ENCODE measurements at places on chromosomes 6 and 20.

DNA sequence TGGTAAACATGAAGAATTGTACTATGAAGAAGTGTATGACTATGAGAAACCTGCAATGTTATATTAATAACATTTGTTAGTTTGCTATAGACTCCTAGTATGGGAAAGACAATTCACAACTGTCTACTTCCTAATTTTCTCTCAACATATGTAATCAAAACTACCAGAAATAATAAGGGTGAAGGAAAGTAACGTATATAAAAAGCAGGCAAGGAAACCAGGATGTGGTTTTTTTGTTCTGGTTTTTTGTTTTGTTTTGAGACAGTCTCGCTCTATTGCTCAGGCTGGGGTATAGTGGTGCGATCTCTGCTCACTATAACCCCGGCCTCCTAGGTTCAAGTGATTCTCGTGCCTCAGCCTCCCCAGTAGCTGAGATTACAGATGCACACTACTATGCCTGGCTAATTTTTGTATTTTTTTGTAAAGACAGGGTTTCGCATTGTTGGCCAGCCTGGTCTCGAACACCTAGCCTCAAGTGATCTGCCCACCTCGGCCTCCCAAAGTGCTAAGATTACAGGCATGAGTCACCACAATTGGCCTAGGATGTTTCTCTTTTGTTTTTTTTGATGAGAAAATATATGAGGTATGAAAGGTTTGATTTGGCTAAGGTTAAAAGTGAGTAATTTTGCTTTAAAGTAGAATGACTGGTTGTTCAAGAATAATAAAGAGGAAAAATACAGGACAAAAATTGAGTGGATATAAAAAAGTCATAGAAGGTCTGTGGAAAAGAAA, 83.1 kb downstream of the PTCHD4 start:
- DNase-seq = no peak

DNA sequence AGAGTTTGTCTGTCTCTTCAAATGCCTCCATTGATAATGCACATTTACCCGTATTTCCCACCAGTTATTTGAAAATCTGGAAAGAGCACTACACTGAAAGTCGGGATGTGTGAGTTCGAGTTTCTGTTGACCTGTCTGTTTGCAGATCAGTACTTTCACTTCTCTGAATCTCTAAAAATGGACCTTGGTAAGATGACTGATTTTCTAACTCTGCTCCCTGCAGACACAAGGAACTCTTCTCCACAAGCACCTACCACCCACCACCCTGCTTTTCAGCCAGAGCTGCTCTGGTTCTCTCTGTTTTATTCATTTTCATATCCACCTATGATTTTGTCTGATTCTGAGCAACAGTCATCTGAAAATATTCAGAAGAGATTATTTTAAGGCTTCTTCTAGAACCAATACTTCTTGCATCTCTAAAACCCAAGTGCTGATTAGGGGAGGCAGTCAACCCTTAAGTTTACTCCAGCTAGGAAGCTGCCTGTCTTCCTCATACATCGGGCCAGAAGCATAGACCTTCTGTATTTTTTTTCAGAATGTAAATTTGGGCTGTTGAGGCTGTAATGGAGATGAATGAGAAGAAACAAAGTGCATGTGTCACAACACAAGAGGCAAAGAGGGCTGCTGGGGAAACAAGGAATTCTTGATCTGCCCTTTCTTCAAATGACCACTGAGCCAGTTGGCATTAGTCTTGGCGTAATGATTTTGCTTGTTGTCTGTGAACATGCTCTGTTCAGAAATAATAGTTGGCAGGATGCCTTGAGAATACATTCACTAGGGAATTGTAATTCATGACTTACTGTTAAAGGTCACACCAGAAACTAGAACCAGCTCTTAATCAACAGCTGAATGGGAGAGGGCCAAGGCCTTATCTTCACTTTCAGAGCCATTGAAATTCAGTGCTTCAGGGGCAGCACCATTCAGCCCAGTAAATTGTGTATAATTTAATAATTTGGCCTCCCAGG, 85.4 kb upstream of the MYLIP start:
- no peak for DNase-seq

- no peak for DNase-seq
Measured at GRCh38 chr6:73888050-73888449, 192.0 kb downstream of the CD109 start.

GRCh38 chr6:56528412-56528841, 114.3 kb downstream of the DST start:
- DNase-seq = peak; percentile 96

- no peak for DNase-seq
Measured at GRCh38 chr6:87282743-87283142, 39.6 kb upstream of the SMIM8 start.

DNA sequence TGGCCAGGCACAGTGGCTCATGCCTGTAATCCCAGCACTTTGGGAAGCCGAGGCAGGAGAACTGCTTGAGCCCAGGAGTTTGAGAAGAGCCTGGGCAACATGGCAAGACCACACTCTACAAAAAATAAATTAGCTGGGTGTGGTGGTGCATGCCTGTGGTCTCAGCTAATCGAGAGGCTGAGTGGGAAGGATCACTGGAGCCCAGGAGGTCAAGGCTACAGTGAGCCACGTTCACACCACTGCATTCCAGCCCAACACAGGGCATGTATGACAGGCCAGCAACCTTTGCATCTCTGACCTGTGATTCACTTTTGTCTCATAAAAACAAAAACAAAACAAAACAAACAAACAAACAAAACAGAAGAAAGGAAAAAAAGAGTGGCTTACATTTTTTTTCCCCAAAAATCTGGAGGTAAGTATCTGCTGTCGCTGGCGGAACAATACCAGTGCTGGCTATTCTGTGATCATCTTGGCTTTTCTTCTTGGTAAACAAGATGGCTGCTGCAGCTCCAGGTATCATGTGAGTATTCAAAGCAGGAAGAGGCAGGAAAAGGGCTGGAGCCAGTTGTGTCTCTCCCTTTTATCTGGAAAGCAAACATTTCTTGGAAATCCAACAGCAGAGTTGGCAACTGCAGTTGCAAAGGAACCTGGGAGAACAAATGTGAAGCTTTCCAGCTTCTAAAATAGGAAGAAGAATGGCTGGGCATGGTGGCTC, 40.4 kb upstream of the ZMYND8 start:
- DNase-seq = no peak

- DNase-seq = peak; percentile 99
Measured at GRCh38 chr6:146913842-146914488, 290.3 kb upstream of the STXBP5 start.

- no peak for DNase-seq
Measured at GRCh38 chr20:22496817-22497216, 87.6 kb downstream of the FOXA2 start.

DNA sequence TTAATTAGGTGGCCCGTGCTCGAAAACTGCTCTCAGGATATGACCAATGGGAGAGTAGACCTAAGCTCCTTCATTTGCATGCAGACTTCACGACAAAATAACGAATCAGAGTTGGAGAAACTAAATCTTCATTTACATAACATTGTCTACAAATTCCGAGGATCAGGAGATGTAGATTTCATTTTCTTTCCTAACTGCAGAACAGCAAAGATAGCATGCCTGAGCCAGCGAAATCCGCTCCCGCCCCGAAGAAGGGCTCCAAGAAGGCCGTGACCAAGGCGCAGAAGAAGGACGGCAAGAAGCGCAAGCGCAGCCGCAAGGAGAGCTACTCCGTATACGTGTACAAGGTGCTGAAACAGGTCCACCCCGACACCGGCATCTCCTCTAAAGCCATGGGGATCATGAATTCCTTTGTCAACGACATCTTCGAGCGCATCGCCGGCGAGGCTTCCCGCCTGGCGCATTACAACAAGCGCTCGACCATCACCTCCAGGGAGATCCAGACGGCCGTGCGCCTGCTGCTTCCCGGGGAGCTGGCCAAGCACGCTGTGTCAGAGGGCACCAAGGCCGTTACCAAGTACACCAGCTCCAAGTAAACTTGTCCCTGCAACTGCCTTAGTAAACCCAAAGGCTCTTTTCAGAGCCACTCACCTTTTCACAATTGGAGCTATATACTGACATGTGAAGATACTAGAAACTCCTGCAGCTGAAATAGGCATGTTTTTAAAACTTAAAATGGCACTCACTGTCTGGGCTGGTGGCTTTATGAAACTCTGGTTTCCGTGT, 96.5 kb downstream of the HFE start:
- DNase-seq = peak; percentile 94

Measured in astrocyte of the spinal cord (primary cell).